ENCODE measurements at places on chromosomes 11 and 22.

- DNase-seq: peak; percentile 35
Observed at GRCh38 chr11:117717485-117718314, 79.3 kb downstream of the DSCAML1 start.

DNA sequence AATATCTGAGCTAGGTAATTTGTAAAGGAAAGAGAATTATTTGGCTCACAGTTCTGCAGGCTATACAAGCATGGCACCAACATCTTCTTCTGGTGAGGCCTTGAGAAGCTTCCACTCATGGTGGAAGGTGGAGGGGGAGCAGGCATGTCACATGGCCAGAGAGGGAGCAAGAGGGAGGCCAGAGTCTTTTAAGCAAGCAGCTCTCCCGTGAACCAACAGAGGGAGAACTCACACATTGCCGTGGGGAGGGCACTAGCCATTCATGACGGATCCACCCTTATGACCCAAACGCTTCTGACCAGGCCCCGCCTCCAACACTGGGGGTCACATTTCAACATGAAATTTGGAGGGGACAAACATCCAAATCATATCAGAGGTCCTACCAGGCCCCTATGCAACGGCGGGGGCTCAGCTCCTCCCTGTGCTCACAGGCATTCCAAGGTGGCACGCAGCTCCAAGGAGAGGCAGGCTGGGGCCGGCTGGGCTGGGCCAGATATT is 4.6 kb downstream of the C11orf96 start:
- DNase-seq: peak; percentile 58

- no peak for DNase-seq
Observed at GRCh38 chr22:33002035-33002434, 56.1 kb downstream of the SYN3 start.

DNA sequence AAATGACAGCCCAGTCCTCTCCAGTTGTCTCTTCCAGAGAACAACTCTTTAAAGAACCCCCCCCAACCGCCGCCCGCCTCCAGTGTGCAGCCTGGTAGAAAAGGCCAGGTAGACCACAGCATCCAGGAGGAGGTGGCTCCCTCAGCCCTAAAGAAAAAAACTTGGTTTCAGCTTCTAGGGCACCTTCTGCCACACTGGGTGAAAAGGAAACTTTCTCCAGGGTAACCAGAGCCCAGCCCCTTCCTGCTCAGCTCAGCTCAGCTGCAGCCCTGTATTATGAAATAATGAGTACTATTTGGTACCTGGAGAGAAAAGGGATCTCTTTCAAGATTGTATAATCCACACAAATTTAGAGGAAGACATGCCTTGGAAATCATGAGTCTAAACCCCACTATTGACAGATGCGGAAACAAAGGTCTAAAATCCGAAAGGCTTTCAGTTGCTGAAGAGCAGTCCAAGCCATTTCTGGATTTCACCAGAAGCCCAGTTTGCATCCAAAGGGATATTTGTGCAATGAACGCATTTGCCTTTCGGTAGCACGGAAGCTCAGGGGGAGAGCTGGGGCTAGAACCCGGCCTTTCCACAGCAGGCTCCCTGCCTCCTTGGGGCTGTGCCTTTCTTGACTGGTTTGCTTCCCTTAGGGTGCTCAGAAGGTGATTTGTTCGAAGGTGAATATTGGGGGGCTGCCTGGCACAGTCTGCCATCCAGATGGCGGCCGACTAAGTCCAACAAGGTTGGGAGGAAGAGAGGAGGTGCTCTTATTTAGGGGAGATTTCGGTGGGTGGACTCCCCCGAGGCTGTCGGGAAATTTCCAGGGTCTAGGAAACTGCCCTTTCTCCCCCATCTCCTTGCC is 3.3 kb downstream of the FXYD6 start:
- DNase-seq: no peak

- no peak for DNase-seq
Observed at GRCh38 chr22:50605002-50605612, 4.5 kb downstream of the MAPK8IP2 start.

DNA sequence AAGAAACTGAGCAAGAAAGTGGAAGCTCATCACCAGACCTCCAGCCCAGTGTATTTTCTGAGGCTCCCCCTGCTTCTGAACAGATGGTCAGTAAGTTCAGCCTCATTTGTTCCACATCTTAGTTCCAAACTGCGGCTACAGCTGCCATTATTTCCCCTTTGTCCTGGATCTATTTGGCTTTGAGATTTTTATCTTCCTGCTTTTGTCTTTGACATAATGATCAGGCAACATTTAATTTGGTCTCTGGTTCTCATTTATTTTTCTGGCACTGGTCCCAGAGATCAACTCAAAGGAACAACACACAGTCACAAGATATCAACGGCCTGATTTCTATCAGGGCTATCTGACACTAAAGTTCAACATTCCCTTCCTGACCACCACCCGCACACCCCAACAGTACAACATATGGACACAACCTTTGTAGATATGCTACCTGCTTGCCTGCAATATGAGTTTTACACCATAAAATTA is 137.5 kb downstream of the FAM76B start:
- no peak for DNase-seq

- DNase-seq: no peak
Observed at GRCh38 chr11:6895010-6895409, 2.7 kb upstream of the OR2D2 start.

DNA sequence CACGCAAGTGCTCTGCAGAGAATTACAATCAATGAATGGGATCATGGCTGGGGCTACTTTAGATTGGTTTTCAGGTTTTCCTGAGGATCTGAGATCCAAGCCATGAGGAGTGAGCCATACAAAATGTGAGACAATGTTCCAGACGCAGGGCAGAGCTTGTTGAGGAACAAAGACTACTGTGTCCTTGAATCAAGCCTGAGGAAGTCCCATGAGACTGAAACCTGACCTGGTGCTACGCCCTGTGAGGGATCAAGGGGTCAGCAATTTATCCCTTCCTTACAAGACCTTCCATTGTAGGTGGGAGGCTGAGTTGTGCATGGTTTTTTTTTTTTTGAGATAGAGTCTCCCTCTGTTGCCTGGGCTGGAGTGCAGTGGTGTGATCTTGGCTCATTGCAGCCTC is 2.1 kb downstream of the INCENP start:
- peak; percentile 31 for DNase-seq

- no peak for DNase-seq
Observed at GRCh38 chr22:48563966-48564330, 1263.7 kb downstream of the BRD1 start.

DNA sequence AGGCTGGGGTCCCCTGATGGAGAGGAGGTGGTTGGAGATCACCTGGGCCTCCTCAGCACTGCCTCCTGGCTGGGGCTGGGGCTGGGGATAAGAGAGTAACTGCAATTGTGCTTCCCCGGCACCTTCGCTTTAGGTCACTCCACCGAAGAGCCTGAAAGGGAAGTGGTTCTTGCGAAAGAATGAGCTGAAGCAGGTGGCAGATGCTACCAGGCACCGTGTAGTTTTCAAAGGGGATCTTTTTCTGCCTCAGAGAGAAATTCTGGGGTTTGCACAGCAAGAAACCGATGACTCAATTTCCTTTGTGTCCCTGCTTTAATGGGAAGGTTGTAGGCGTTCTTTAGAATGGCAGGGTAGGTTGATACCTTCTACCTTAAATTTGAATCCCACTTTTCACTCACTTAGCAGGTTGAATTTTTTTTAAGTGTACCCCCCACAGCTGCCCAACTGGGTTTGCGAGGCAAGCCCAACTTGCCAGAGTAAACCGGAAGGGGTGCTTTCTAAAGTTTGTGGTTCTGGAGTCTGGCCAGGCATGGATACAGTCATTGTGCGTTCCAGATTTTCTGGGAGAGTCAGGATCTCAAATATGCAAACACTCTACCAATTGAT is 5.3 kb downstream of the CD44 start:
- DNase-seq: no peak

DNA sequence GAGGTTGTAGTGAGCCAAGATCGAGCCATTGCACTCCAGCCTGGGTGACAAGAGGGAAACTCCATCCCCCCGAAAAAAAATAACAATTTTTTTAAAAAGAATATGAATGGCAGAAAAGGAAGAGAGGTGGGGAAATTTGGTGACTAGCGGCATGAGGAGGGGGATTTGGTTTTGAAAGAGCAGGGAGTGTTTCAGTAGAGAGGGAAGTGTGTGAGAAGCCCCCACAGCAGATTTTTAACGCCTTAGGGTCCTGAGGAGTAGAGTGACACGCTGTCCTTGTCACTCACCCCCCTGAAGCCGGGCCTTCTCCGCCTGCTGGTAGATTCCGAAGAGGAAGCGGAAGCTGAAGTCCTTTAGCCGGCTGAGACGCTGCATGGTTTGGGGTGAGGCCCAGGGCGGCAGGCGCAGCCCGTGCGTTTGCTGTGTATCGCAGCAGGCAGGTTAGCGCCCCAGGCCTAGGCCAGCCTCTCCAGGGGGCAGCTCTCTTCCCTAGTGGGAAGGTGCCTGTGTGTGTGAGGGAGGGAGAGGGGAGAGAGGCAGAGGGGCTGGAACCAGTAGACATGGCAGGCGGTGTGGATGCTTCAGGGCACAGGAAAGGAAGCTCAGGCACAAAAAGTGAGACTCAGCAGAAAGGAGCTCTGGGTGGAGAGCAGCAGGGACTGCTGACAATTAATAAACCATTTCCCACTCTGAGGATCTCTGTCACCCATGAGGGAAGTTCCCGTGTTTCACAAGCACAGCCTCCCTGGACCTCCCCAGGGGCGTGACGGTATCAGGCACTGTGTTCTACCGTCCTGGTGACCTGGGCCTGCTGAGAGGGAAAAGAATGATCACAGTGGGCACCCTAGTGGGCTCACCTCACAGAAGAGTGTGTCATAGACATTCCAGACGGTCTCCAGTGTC is 3.9 kb downstream of the ACP2 start:
- no peak for DNase-seq

GRCh38 chr11:18748766-18749365 is 22.9 kb upstream of the IGSF22 start:
- no peak for DNase-seq

Data from neural progenitor cell (in vitro differentiated cells).